ENCODE measurements at places on chromosomes 7 and 10.

- no peak for DNase-seq
Observed at GRCh38 chr7:93015779-93016481, 101.8 kb downstream of the SAMD9 start.

GRCh38 chr7:151814400-151815009 is 62.4 kb downstream of the PRKAG2 start:
- no peak for DNase-seq

- no peak for DNase-seq
Observed at GRCh38 chr10:16640153-16640552, 118.5 kb upstream of the C1QL3 start.

DNA sequence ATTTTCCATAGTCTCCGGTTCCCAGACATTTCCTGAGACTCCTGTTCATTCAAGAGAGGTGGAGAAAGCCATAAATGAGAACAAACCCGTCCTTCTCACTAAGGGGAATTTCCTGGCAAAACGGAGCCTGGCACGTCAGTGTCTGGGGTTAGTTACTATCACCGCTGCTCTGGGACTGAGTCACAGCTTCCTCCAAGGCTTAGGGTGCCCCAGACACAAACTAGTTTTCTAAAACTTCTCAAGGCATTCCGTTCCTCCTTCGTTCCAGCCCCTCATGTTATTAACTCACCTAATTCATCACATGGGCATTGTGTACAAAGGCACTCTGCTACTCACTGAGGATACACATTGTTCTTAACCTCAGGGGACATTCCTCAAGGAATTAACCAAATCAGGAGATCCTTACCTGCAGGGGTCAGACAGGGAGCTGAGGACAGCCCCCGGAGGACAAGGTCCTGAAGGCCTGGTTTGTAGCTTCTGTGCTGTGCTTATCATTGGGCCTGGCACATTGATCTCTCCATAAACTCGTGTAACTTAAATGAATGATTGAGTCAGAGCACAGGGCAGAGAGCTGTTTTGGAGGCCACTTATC is 103.0 kb upstream of the KLF6 start:
- DNase-seq: no peak

GRCh38 chr7:36944838-36945237 is 220.5 kb upstream of the AOAH start:
- DNase-seq: no peak

DNA sequence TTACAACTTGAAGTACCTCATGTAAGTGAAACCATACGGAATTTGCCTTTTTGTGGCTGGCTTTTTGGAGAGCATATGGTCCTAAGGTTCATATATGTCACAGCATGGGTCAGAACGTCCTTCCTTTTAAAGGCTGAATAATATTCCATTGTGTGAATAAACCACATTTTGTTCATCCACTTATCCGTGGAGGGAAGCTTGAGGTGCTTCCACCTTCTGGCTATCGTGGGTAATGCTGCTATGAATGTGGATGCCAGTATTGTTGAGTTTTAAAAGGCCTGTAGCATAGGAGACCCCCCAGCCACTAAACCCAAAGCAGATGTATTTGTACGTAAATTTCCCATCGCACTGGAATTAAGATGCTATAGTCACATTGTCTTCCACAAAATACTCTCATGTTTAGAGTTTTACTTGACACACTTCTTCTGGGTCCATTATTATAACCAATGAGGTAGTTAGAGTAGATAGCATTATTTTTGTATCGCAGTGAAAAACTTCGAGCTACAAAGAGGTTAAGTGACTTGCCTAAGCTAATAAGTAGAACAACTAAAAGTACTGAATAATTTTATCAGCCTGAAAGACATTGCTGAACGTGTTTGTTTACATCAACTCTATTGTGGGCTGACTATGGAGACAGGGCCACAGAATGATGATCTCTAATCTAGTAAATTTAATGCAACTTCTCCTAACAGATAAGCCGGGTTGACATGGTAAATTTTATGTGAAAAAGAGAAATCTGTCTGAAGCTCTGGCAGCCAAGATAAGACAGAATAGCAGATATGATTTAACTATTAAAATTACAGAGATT is 183.0 kb upstream of the CTBP2 start:
- no peak for DNase-seq

GRCh38 chr7:141567432-141567831 is 16.2 kb downstream of the AGK start:
- DNase-seq: no peak

DNA sequence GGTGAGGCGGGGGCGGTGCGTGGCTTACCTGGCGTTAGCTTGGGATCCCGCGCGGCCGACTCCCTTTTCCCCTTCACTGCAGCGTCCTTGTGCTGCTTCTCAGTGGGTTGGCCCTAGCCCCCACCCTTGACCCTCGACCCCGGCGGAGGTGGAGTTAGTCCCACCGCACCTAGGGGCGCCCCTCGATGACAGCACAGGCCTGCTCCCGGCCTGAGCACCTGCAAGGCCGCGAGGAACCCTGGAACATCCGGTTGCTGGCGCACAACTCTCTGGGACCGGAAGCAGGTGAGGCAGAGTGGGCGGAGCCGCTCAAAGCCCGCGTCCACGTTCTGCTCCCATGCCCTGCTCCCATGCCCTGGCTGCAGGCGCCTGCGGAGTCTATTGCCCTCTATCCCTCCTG is 266.9 kb downstream of the USP6NL start:
- no peak for DNase-seq

- DNase-seq: no peak
Observed at GRCh38 chr7:88357781-88358525, 51.3 kb upstream of the STEAP4 start.

DNA sequence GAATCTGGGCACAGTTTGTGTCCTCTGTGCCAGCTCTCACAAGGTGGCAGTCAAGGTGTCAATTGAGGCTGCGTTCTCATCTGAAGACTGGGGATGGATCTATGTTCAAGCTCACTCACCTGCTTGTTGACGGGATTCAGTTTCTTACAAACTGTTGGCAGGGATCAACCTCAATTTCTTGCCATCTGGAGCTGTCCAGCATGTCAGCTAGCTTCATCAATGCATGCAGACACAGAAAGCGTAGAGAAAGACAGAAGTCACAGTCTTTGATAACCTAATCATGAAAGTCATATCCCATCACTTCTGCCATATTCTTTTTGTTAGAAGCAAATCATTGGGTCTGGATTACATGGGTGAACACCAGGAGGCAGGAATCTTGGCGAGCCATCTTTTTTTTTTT is 32.0 kb upstream of the WAPL start:
- no peak for DNase-seq

DNA sequence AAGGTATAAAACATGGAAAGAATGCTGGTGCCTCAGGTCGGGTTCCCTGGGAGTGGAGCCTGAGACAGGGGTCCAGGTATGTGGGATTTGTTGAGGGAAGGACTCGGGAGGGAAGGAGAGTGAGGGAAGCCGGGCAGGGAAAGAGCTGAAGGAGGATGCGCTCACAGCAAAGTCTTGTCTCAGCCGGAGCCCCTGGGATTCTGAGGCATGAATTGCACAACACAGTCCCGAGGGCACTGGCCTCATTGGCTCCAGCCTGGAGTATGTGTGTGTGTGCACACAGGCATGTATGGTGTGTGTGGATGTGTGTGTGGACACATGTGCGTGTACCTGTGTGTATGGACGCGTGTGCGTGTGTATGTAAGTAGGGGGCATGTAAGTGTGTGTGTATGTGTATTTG is 87.4 kb downstream of the WDFY4 start:
- DNase-seq: no peak

DNA sequence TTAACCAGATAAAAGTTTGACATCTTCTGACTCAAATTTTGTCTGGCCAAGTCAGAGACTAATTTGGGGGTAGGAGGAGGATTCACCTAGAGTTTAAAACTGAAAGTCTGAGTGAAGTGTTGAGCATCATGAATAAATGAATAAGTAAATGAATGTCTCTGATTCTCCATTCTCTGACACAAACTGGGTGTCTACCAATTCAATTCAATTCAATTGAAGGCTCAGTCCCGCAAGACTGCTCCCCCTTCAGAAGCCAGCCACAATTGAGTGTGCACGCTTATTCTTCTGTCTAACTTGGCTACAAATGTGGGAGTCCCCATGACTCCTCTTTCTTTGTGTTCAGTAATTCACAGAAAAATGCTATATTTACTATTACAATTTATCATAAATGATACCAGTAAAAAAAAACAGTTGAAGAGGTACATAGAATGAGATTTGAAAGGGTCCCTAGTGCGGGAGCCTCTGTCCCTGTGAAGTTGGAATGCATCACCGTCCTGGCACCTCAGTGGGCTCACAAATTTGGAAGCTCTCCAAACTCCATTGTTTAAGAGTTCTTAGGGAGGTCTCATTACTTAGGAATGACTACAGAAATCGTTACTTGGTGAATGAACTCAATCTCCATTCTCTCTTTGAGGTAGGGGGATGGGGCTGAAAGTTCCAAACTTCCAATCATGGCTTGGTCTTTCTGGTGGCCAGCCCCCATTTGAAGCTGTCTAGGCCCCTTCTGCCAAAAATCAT is 243.7 kb upstream of the PHYHIPL start:
- DNase-seq: no peak

DNA sequence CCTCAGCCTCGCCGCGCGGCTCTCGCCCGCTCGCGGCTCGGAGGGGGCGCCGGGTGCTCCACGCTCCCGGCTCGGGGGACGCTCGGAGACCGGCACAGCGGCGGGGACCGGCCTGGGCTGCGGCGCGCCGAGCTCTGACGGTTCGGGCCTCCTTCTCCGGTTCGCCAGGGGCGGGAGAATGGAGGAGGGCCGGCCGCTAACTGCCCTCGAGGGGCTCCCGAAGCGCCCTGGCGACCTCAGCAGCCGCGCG is 232 bp upstream of the GRID1 start:
- no peak for DNase-seq

DNA sequence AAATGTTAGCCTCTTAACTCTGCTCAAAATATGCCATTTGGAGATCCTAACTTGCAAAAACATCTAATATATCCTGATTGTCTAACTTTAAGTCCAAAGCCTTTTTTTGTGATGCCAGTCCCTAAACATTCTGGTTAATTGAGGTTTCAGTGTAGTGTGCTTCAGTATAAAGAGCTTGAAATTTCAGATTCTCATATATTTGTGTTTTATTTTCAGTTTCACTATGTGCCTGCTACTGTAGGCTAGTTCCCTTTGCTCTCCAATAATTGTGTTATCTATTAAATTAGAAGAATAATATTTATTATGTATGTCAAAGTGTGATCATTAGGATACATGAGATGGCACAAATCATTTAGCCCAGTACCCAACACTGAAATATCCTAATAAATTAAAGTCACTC is 1361.2 kb downstream of the XPNPEP1 start:
- no peak for DNase-seq

- peak; percentile 62 for DNase-seq
Observed at GRCh38 chr7:99928994-99929729, at the start of gene GJC3. GJC3 (minus strand) TSS chr7:99929620; CDS start chr7:99929620, 0 bp downstream.

GRCh38 chr10:6120691-6121090 is 31.9 kb downstream of the RBM17 start:
- DNase-seq: no peak

DNA sequence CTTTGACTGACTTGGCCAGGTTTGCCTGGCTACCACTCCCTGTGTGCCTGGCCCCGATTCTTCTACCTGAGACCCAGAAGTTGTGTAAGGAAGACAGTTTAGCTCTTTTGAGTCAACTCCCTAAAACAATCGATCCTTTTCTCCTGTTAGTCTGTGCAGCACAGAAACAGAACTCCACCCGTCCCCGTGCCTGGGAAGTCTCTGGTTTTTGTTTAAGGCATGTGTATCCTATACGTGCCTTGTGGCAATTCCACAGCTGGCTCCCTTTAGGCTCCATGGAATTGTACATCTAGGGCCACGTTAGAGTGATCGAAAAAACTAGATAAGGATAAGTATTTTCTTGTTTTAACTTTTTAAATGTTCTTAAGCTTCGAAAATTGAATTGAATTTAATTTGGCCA is 131.6 kb downstream of the BICC1 start:
- DNase-seq: no peak

DNA sequence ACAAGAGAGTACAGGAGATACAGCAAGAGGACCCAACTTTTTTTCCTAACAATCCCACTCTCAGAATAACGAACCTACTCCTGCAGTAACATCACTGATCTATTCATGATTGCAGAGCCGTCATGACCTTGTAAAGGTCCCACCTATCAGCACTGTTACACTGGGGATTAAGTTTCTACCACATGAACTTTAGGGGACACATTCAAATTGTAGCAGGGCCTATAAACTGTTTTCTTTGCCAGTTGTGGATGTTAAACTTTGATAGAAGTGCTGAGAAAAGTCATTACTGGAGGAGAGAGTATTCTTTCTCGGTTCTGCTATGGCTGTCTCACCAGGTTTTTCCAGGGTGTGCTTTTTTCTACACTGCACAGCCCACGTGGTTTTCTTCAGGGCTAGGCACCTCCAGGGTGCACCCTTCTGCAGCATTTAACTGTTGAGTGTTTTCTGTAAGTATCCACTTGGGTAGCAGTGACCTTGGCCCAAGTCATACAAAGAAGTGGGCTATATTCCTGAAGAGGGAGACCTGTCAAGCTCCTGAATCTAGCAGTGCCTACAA is 131.6 kb upstream of the AHR start:
- DNase-seq: no peak

GRCh38 chr7:96320442-96320841 is 1.5 kb downstream of the SLC25A13 start:
- DNase-seq: no peak

GRCh38 chr7:17118412-17118811 is 180.0 kb upstream of the AHR start:
- DNase-seq: no peak

DNA sequence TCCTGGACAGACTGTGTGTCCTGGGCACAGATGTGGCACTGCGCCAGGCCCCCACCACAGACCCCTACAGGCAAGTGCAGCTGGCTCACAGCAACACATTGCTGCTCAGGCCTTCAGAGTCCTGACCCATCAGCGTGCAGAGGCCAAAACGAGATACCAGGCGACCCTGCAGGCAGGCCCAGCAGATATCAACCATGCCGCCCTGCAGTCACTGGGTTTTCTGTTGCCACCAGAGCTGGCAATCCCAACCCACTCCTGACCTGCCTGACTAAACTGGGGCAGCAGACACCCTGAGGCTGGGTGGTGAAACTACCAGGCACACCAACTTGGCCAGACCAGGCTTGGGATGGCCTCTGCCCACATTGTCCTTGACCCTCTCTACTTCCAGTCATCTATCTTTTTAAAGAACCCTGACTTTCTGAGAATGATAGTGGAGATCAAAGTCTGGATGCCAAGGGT is 20.3 kb downstream of the ZCCHC24 start:
- no peak for DNase-seq

DNA sequence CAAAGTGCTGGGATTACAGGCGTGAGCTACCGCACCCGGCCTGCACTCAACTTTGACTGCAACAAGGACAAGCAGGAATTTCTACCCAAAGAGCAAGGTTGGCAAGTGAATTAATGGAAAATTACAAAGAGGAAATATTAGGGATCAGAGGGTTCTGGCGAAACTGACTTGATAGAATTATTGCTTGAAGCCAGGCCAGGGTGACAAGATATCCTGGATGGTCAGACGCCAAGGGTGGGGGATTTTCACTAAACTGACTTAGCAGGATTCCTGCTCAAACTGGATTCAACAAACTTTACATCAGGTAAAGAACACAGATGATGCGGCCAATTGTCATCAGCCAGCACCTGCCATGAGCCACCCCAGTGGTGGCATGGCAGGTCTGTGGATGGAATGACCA is 603.6 kb upstream of the MGMT start:
- DNase-seq: no peak

GRCh38 chr7:103658055-103659005 is 212.3 kb upstream of the SLC26A5 start:
- DNase-seq: no peak
